Fibroblast of lung (primary cell): ENCODE measurements at places on chromosomes 5 and 9. TPM values are rescaled to one million over a fixed set of nuclear protein-coding genes. Genes with fewer than 3 reads are reported as not detected.
A peak's percentile ranks its signal among the peaks of the same experiment; 100 is the strongest.

TERT gene
- not detected in 2 replicates for total RNA-seq

GRCh38 chr5:95880081-95880926 is 57.8 kb upstream of the GLRX start:
- DNase-seq, result no peak
- H3K4me3 ChIP-seq, result no peak overlapping the region

TAF11L13 gene
- not detected in 2 replicates for total RNA-seq

OR1Q1 gene
- total RNA-seq, result not detected in 2 replicates

- H3K27ac ChIP-seq, result no peak overlapping the region
- no peaks in the 10 kb centered on the region for H3K36me3 ChIP-seq
- no peaks in the 10 kb centered on the region for H3K27me3 ChIP-seq
- DNase-seq, result no peak
Measured at GRCh38 chr9:27352457-27353165, 55.7 kb upstream of the EQTN start.

GRCh38 chr5:57887851-57888621 is 405.4 kb upstream of the ACTBL2 start:
- no peak overlapping the region for H3K27ac ChIP-seq
- no peaks in the 10 kb centered on the region for H3K36me3 ChIP-seq
- H3K4me1 ChIP-seq, result peaks cover 4% of the 10 kb centered on the region
- no peaks in the 10 kb centered on the region for H3K27me3 ChIP-seq
- H3K4me3 ChIP-seq, result no peak overlapping the region
- DNase-seq, result peak; percentile 77

- H3K4me1 ChIP-seq, result peaks cover 28% of the 10 kb centered on the region
- no peaks in the 10 kb centered on the region for H3K27me3 ChIP-seq
- no peaks in the 10 kb centered on the region for H3K36me3 ChIP-seq
- no peak overlapping the region for H3K27ac ChIP-seq
- H3K4me3 ChIP-seq, result peak overlapping the region; percentile 64
- peak; percentile 62 for DNase-seq
Measured at GRCh38 chr9:36165826-36166167, 3.4 kb upstream of the CCIN start.

COL5A1 gene
- 63.7 and 72.8 TPM in 2 replicates for total RNA-seq

- H3K4me3 ChIP-seq, result no peak overlapping the region
- H3K27ac ChIP-seq, result no peak overlapping the region
- H3K4me1 ChIP-seq, result peaks cover 3% of the 10 kb centered on the region
- no peaks in the 10 kb centered on the region for H3K27me3 ChIP-seq
- no peaks in the 10 kb centered on the region for H3K36me3 ChIP-seq
- no peak for DNase-seq
Measured at GRCh38 chr9:21923694-21924093, 70.5 kb downstream of the CDKN2A start.

GRCh38 chr9:1051584-1052275 is 1.6 kb downstream of the DMRT2 start:
- peaks cover 19% of the 10 kb centered on the region for H3K27me3 ChIP-seq
- H3K36me3 ChIP-seq, result no peaks in the 10 kb centered on the region
- peak; percentile 1 for DNase-seq
- H3K27ac ChIP-seq, result no peak overlapping the region

- H3K36me3 ChIP-seq, result no peaks in the 10 kb centered on the region
- no peak for DNase-seq
- no peak overlapping the region for H3K27ac ChIP-seq
- no peaks in the 10 kb centered on the region for H3K27me3 ChIP-seq
- no peaks in the 10 kb centered on the region for H3K4me1 ChIP-seq
- H3K4me3 ChIP-seq, result no peak overlapping the region
Measured at GRCh38 chr5:155229135-155229534, 215.6 kb downstream of the KIF4B start.

- peak overlapping the region; percentile 29 for H3K4me3 ChIP-seq
- H3K4me1 ChIP-seq, result peaks cover 23% of the 10 kb centered on the region
- H3K27ac ChIP-seq, result no peak overlapping the region
- peak; percentile 85 for DNase-seq
- no peaks in the 10 kb centered on the region for H3K27me3 ChIP-seq
Measured at GRCh38 chr5:68252673-68253623, 37.4 kb downstream of the PIK3R1 start.

GRCh38 chr9:36445800-36446361 is 45.8 kb upstream of the RNF38 start:
- peaks cover 1% of the 10 kb centered on the region for H3K36me3 ChIP-seq
- H3K27me3 ChIP-seq, result no peaks in the 10 kb centered on the region
- DNase-seq, result no peak

GPR150 gene
- under 0.01 and 0.33 TPM in 2 replicates for total RNA-seq

DNA sequence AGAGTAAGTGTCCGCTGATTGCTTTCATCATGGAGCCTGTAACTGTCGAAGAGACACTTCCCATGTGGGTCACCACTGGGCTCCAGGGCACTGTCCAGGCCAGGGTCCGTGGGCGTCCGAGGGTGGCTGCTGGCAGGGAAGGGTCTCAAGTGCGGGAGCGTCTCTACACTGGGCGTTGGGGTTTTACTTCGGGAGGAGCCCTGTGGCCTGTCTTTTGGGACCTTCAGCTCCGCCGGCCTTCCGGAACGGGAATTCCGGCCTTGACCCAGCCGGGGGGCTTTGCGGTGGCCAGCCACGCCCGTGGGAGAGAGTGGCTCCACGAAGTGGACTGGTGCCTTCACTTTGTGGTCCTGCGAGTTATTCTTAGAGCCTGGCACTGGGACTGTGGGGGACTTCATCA is 86.2 kb downstream of the CAMSAP1 start:
- H3K4me3 ChIP-seq, result no peak overlapping the region
- H3K4me1 ChIP-seq, result no peaks in the 10 kb centered on the region
- H3K27me3 ChIP-seq, result no peaks in the 10 kb centered on the region
- no peak for DNase-seq

- H3K4me1 ChIP-seq, result no peaks in the 10 kb centered on the region
- no peak for DNase-seq
- peak overlapping the region; percentile 98 for H3K27ac ChIP-seq
- H3K36me3 ChIP-seq, result no peaks in the 10 kb centered on the region
Measured at GRCh38 chr5:163459462-163459818, 462 bp downstream of the NUDCD2 start.

DNA sequence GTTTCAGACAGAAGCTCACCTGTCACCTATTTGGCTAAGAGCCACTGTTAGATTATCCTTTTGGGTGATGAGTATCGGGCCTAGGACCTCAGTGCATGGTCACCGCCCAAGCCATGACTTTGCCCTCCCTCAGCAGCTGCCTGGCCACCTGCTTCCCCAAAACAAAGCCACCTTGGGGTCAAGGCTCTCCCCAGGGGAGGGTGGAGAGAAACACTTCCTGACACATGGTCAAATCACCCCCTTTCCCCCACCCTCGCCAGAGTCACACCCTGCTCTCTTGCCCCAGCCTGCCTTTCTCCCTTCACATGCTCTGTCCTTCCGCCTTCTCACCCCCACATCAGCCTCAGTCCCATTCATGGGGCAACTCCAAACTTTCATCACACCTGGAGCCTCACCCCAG is 1.7 kb upstream of the HBEGF start:
- H3K4me3 ChIP-seq, result no peak overlapping the region
- H3K4me1 ChIP-seq, result peaks cover 14% of the 10 kb centered on the region
- H3K27ac ChIP-seq, result no peak overlapping the region
- DNase-seq, result no peak
- H3K27me3 ChIP-seq, result no peaks in the 10 kb centered on the region
